RPMI8226 (cell line): ENCODE measurements at places on chromosomes 4 and X.

GRCh38 chrX:107602694-107603239, 25.5 kb upstream of the PRPS1 start:
- no peak for DNase-seq

GRCh38 chr4:100949350-100949935, 397.9 kb downstream of the PPP3CA start:
- DNase-seq: no peak

DNA sequence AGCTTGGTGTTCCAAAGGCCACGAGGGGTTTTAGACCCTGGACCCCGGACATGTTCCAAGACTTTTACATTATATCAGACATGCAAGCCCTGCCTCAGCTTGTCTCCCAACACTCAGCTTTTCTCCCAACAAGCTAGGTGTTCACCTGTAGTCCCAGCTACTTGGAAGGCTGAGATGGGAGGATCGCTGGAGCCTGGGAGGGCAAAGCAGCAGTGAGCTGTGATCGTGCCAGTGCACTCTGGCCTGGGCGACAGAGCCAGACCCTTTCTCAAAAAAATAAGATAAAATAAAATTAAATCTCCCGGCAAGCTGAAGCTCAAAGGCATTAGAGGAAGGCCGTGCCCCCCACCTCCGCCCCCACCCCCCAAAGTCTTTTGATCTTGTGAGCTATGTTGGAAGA, 13.7 kb downstream of the CTAG1A start:
- DNase-seq: no peak

GRCh38 chr4:73170518-73171198, 87.9 kb downstream of the ANKRD17 start:
- no peak for DNase-seq

- DNase-seq: peak; percentile 48
These were observed 56.6 kb downstream of the ZNF827 start for GRCh38 chr4:145881989-145882388.
